ENCODE measurements at places on chromosomes 7 and 10.

- DNase-seq = no peak
Measured at GRCh38 chr10:43904301-43904700, 255.6 kb upstream of the ZNF32 start.

GRCh38 chr7:2903682-2904162, 59.6 kb upstream of the GNA12 start:
- DNase-seq = no peak

GRCh38 chr7:139681463-139681755, 96.4 kb downstream of the HIPK2 start:
- DNase-seq = no peak

DNA sequence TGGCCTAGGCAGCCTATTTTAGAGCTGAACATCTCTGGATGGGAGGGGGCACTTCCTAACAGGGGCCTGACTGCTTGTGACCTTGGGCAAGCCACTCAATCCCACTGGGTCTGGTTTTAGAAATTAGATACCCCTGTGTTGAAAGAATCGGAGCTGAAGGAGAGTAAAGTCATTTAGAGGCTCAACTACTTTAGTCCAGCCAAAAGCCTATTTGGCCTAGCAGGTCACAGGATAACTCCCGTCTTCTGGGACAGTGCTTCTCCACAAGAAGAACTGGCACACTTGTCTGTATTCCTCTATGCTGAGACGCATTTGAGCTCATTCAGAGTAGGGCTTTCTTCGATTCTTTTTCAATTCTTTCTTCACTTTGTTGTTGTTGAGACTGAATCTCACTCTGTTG, 224.2 kb downstream of the CHCHD3 start:
- DNase-seq = no peak

- DNase-seq = no peak
Measured at GRCh38 chr10:74018241-74018640, 20.3 kb downstream of the VCL start.

DNA sequence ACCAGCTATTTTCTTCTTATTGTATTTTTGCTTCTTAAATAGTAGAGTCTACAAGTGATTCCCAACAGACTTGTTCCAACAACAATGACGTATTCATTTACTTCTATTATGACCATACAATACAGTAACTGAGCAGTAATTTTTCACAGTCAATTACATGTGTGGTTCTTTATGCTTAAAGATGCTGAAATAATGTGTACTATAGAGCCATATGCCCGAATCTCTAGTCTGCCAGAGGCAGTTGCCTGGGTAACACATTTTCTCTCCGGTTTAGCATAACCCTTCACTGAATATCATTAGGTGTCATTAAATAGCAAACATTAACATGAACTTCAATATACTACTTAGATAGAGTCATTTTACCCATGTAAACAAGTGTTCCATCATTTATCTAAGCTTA, 75.0 kb downstream of the SLC25A13 start:
- DNase-seq = no peak
